ENCODE measurements at places on chromosomes 1 and 21.

DNA sequence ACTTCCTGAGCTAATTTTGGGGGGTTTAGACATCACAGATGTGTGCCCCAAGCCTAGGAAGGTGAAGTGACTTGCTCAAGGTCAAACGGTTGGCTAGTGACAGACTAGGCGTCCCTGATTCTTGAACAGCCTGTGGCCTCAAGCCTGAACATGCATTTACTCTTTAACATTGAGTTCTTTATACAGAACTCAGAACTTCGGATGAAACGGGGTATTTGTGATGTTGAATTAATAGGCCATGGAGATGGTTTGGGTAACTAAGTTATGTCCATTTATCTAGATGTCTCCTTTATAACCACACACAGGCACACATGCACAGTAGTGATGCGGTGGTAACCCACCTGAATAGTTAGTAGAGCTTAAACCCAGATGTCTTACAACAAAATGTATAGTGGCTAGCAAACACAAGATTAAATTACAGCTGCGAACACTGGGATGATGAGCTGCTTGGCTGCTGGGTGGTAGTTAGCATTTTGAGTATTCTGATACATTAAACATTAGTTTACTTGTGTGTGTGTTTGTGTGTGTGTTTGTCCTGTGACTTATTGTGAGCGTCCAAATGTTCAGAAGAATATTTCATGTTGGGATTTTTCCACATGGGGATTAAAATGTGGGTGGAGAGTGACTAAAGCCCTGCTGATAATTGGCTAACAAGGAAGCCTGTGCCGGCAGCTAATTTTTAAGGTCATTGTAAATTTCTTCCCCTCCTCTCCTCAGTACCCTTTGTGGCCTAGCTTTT is 2.3 kb downstream of the ATP1A1 start:
- no peak for DNase-seq

DNA sequence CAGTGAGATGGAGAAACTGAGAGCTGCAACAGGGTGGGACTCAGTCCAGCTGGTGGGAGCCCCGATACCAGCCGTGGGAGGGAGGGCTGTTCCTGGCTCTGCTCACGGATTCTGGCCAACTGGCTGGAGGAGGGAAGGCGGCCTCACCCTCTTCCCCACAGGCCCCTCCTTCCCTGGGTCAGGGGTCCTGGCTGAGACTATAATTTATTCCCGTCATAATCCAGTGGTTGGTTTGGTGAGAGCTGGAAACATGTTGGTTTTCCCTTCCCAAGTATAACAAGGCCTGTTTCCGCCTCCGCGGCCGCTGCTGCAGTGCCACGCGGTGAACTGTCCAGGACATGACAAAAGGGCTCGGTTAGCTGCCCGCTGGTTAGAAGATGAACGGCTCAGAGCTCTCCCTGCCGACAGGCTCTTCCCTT is 10.0 kb downstream of the PTPRF start:
- no peak for DNase-seq

GRCh38 chr1:58454807-58455206 is 91.7 kb downstream of the OMA1 start:
- no peak for DNase-seq

DNA sequence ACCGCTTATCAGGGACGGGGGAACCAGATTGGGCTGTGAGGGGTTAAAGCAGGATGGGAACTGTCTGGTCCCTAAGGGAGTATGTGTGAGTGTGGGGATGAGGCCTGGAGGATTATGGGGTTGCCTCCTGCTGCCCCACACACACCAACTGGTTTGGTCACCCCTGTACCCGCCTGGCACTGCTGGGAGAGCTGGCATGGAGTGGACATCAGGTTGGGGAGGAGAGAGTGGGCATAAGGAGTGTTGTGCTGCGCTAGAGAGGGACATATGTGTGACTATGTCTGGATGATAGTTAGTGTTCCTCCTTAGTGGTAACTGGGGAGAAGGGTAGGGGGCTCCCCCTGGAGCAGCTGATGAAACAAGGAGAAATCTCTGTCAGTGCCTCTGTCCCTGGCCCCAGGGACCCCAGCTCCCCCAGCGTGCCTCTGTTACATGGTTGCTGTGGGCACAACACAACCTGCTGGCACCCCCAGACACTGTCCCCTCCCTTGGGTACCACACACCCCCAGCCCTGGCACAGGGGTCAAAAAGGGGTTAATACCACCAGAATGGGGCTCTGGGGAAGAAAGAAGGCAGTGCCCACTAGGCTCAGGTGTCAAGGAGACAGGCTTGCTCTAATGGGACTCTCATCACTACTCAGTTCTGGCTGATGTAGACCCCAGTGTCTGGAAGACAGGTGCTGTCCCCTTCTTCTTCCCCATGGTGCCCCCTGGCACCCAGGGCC is 1.9 kb downstream of the ZBTB7B start:
- no peak for DNase-seq

DNA sequence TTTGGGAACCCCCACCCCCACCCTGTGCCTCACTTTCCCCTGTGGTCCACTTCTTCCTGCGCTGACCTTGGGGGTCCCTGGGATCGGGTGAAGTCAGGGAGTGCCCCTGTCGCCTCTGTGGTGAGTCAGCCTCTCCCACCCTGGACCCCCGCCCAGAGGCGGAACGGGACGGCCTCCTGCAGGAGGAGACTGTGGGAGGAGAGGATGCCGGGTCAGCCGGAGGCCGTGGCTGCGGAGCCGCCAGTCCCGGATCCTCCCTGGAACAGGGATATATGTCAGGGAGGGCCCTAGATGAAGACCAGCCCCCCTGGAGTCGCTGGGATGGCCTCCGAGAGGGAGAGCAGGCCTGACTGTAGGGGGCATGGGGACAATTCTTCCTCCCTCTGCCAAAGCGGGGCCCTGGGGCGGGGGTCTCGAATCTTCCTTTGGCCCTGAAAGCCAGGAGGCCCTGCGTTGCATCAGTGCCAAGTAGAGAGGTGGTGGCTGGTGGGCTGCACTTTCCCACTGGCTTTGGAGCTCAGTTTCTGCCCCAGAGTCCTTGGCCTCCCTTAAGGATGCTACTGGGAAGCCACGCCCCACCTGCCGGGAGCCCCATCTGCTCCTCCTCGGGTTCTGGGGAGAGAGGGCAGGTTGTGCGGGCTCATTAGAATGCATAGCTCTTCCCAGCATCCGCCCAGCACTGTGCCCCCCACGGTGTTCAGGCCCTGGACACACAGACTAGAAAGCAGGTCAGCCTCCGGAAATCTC is 930 bp downstream of the ARHGEF10L start:
- no peak for DNase-seq

Measured in brain microvascular endothelial cell (primary cell).